Thyroid gland (tissue), 4 donors: ENCODE measurements at places on chromosomes 13 and 19.

GRCh38 chr13:49694446-49694845 lies 3.2 kb upstream of the EBPL start:
- DNase-seq, result no peak

DNA sequence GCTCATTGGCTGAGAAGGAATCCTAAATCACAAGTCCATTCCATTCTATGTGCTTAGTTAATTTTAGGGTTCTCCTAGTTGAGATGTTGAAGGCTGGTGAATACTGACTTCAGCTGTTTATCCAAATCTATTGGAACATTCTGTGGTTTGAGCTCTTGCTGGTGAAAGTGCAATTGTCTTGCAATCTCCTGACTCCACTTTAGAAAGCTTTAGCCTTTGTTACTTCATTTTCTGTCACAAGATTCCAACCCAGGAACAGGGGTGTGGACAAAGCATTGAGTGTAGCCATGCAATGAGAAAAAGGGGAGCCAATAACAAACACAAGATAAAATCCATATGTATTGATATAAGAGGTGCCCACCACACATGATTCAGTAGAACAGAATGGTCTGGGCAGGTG lies 15.0 kb downstream of the CEACAM21 start:
- no peak for DNase-seq

DNA sequence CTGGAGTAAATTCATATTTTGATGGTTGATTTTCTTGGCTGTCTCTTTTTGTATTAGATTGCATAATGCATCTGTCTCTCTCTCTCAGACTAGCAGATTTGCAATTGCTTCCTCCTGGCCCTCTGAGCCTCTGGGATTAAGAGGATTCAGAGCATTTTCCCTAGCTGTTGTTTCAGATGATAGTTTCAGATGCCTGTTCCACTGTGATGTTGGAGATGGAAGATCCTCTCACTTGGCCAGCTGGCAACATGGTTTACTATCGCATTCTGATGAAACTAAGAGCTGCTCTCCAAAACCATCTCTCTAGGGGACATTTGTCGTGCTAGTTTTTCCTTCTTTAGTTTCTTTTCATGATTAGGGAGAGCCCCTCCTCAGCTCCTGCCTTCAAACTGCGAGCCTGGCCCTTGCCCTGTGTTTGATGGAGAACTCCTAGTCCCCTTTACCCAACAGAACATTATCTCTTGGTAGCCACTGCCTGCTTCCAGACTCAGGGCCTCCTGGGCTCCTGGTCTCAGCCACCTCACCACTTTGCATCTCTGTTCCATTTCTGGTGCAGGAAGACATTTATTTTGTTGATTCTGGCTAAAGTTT lies 244.6 kb downstream of the B3GLCT start:
- no peak for DNase-seq

- no peak for DNase-seq
Measured at GRCh38 chr13:46593398-46593797, 40.4 kb downstream of the LRCH1 start.

- DNase-seq, result no peak
Measured at GRCh38 chr19:14006766-14007562, 844 bp upstream of the RFX1 start.

DNA sequence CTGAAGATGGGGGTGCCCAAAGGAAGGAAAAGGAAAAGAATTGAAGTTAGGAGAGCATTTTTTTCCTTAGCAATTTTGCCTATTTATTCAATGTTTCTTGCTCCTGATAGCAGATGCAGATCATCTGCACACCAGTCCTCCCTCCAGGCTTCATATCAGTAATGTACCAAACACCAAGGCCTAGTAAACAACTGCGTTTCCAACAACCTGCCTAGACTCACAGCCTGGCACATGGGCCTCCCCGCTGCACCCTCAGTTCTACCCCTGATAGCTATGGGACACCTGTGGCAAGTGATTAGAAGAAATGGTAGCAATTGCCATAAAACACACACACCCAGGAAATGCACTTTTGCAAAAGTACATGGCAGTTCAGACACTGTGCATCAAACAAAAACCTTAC lies 30.4 kb upstream of the HMGB1 start:
- DNase-seq, result no peak

GRCh38 chr13:109870696-109871370 lies 84.5 kb upstream of the IRS2 start:
- no peak for DNase-seq
